ENCODE measurements at places on chromosomes 11 and 22.
A peak's percentile ranks its signal among the peaks of the same experiment; 100 is the strongest.

DNA sequence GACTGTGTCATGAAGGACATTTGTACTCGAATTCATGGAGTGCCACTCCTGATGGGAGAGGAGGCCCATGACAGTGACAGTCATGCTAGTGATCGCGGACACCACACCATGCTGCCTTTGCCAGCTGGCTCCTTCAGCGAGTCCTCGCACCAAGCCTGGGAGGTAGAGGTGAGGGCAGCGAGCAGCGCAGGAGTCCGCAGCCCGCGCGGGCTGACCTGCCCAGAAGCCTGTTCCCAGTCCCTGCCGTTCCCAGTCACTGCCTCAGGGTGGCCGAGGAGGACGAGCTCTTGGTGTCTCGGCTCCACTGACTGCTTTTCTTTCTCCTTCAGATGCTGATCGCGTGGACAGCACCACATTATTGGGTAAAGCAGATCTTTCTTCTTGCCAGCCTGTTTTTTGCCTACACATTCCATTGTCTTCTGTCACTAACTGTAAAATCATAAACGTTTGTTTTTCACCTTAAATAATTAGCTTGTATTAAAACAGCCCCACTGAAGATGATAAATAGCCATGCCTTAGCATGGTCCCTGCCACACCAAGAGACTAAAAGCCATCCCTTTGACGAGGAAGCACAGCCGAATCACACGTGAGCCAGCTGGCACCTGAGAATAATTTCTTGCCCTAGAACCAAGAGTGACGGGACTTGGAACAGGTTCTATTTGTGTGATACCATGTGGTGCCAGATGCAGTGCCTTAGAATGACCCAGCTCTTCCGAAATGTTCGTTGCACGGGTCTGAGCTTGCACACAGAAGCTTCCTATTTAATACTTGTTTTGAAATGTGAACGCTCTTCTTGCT is 25.5 kb downstream of the FAM118A start:
- no peak for DNase-seq

GRCh38 chr11:35373284-35373933 is 45.9 kb downstream of the SLC1A2 start:
- DNase-seq: no peak

- DNase-seq: no peak
Observed at GRCh38 chr11:110027627-110028371, 65.4 kb upstream of the ZC3H12C start.

DNA sequence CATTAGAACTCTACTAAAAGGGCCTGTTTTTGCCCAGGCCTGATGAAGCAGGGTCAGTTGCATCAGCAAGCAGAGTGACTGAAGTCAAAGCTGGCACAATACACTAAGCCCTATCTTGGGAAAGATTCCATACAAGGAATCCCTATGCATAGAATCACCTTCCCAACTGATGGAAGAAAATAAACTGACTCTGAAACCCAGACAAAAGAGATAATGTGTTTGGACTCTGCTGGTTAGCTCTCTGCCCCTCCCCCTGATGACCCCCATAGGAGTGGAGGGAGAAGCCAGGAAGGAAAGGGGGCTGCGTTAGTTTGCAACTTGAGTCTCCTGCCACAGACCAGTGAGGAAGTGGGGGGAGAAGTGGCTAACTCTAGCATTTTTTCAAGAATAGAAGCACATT is 32.9 kb downstream of the GALNT18 start:
- no peak for DNase-seq

GRCh38 chr11:84381666-84382065 is 1095.5 kb upstream of the CCDC90B start:
- DNase-seq: no peak

GRCh38 chr11:124600621-124601320 is 10.5 kb upstream of the PANX3 start:
- DNase-seq: no peak

GRCh38 chr11:20125927-20126326 is 34.3 kb downstream of the DBX1 start:
- peak; percentile 62 for DNase-seq

DNA sequence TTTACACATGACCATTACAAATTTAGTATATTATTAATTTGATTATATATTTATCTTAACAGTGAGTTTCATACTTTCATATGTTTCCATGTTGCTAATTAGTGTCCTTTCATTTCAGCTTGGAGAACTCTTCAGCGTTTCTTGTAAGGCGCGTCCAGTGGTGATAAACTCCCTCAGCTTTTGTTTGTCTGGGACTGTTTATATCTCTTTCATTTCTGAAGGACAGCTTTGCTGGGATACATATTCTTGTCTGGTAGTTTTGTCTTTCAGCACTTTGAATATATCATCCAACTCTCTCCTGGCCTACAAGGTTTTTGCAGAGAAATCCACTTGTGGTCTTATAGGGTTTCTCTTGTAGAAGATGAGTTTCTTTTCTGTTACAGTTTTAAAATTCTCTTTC is 12.4 kb downstream of the BIRC2 start:
- DNase-seq: no peak

- DNase-seq: no peak
Observed at GRCh38 chr22:46853191-46853590, 90.7 kb downstream of the TBC1D22A start.

GRCh38 chr11:22787055-22787454 is 42.5 kb downstream of the SVIP start:
- DNase-seq: no peak

DNA sequence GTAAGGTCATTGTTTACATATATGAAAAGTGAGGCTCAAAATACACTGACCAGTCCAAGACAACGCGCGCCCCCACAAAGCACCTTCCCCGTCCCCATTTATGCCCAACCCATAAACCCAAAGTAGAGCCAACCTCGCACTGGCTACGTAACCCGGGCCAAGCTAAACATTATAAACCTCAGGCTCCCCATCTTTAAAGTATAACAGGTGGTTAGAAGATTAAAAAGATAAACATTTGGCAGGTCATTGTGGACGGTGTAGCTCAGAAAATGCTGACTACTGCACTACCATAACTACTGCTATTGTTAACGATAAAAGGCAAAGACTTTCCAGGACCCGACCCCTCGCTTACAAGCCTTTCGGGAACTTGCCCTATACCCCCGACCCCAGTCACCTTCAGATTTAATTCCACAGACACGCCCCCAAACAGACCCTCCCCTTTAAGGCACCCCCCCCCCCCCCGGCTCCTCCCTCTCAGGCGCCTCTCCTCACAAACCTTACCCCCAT is 470 bp downstream of the NUMA1 start:
- no peak for DNase-seq

- DNase-seq: peak; percentile 41
Observed at GRCh38 chr11:13119361-13119760, 110.2 kb downstream of the RASSF10 start.

DNA sequence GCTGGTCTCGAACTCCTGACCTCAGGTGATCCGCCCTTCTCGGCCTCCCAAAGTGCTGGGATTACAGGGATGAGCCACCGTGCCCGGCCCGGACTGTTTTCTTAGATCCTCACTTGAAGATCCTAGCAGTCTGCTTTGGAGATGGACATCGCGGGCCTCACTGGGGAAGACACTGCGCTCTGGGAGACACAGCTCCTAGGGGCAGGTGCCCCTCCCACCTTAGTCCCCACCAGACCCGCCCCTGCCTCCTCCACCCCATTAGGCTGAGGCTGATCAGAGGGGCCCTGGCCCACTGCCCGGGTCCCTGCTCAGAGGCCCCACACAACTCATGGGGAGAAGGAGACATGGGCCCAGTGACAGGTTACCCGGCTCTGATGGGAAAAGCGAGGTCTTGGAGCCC is 11.3 kb upstream of the LTO1 start:
- no peak for DNase-seq

DNA sequence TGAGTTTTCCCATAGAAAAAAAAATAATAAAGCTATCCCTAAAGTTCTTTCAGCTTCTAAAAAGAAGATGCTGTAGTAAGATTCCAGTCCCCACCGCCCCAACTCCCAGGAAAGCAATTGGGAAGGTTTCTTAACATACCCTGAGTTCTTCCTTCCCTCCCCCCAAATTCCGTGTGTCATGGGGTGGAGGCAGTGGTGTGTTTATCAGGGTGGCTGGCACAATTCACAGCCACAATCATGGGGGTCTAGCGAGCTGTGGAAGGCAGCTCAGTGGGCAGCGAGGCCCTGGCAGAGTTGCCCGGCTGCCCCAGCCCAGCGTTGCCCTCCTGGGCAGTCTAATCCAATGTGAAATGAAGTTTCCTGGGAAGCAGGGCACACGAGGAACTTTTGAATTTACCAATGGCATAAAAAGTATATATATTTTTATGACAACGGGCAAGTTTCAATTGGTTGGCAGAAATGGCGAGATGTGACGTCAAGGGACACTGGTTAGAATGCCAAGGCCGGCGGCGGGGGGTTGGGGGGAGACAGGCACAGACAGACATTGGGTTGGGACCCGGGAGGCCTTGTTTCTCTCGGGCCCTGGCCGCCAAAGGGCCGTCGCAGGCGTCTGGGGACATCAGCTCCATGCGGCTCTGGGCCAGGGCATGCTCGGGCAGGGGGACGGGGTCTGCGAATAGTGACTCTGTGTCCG is 80.7 kb upstream of the PPARA start:
- DNase-seq: peak; percentile 95

DNA sequence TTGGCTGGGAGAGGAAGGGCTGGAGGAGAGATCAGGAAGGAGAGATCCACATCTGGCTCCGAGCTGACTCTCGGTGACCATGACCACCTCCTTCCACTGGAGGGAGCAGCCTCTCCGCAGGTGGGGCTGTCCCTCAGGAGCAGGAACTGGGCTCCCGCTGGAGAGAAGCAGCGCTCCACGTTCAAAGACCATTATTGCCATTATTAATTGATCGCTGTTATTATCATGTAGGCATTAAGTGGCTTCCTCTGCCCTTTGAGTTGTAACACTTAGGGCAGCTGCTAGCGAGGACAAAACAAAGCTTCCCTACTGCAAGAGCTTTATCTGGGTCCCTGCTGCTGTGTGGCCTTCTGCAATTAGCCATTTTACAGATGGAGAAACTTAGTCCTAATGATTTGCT is 251.9 kb downstream of the ST3GAL4 start:
- DNase-seq: peak; percentile 59

DNA sequence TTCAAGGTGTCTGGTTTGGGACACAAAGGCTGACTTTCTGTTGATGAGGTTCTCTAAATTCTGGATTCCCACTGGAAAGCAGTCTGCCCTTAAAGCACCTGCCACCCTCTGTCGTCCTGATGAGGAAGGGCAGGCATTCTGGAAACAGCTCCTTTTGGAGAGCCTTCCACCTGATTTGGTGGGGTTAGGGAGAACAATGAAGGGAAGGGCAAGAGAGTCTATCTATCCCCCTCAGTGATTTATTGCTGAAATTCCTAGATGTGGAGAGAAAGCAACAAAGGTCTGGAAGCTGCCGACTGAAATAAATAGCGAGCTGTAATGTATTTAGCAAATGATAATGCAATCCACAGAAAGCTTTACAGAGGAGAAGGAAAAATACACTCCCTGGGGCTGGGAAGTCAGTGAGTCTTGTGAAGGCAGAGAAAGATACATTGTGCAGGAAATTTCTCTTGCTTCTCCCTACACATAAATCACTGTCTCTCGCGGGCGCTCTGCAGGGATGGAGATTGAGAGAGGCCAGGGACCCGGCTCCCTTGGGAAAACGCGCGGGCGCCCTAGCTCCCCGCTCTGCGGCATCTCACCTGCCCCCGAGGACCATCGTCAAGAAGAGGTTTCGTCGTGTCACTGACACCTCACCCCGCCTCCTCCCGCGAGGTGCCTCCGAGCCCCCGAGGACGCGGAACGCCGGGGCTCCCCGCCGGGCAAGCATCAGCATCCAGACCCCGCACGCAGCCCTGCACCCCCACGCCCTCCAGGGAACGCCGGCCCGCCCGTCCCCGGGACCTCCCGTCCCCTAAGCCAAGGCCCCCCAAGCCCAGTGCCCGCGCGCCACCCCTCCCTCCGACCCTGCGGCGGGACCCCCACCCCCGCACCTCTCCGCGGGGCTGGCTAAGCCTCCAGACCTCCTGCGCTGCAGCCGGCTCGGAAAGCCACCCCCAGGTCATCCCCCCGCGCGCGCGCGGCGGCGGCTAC is 673 bp downstream of the CDON start:
- DNase-seq: peak; percentile 52

GRCh38 chr11:85845124-85845631 is 10.0 kb upstream of the CCDC83 start:
- DNase-seq: peak; percentile 51

All from fibroblast of mammary gland (primary cell).